Daoy (cell line): ENCODE measurements at places on chromosomes 6 and 20. TPM values are rescaled to one million over a fixed set of nuclear protein-coding genes. Genes with fewer than 3 reads are reported as not detected.
A peak's percentile ranks its signal among the peaks of the same experiment; 100 is the strongest.

GRCh38 chr6:70079241-70079640 is 212.9 kb downstream of the COL19A1 start:
- no peak for DNase-seq

DNA sequence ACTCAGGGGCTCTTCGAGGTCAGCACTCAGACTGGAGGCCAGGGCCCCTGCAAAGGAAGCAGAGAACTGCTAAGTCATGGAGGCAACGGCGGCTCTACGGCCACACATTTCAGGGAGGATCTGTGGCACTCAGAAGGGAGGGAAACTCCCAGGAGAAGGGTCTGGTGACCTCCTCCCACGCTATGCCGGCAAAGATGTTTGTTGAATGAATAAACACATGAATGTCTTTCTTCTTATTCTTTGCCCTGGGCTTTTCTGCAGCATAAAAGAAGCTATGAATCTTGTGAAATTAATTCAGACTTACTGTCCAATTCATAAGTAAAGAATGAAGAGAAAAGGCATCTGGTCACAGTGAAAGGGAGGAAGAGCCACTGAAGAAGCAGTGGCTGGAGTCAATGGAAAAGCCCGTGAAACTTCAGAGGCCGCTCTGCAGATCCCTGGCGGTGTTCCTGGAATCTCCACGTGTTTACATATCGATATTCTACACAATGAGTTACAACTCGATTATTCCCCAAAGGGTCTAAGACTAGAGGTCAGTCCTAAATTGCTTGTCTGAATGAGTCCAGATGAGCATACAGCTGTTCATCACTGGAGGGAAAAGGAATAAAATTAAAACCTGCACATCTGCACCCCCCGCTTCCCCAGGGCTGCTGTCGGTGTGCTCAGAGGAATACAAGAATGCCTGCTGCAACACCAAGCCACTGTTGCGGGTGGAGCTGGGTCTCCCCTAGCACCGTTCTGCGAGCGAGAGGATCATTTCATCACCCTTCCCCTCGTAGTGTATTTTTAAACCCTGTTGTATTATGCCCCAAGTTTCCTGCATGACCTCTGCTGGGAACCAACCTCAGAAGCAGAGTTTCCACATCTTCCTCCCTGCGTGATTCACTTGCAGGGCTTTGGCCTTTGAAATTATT is 25.6 kb downstream of the INSM1 start:
- no peak for DNase-seq

GRCh38 chr6:16505711-16506357 is 255.4 kb downstream of the ATXN1 start:
- DNase-seq: no peak

DNA sequence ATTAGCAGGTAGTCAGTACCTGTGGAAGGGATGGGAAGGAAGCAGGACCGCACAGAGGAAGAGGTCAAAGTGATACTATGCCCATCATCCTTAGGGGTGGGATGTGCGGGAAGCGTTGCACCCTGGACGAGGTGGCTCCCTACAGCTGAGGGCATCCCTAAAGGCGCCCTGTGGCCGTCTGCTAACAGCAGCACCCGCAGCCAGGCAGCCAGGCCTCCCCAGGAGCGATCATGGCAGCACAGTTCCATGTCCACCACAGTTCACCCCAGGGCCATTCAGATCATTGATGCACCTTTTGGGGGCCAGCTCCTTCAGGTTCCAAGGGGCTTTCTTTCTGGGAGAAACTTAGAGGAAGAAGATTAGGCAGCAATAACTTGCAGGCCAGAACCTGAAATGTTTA is 59.5 kb downstream of the RPP40 start:
- no peak for DNase-seq

- DNase-seq: no peak
These were observed 68.5 kb downstream of the CNKSR3 start for GRCh38 chr6:154441995-154442310.

- no peak for DNase-seq
These were observed 7.9 kb upstream of the ABHD12 start for GRCh38 chr20:25398376-25399036.

DNA sequence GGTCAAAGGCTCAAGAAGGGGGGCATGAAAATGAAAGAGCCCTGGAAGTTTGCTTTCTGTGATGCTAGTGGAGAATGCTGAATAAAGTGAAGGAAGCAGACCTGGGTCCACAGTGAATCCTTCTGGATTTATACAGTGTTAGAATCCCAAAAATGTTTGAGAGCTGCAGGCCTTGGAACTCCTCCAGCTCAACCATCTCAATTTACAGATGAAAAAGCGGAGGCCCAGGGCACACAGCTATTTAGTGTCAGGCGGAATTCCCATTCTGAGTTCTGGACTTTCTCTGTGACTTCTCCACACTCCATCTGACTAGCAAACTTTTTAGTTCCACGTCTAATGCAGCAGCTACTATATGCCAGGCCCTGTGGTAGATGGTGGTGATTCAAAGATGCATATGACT is 1.5 kb upstream of the PRSS35 start:
- DNase-seq: no peak

DNA sequence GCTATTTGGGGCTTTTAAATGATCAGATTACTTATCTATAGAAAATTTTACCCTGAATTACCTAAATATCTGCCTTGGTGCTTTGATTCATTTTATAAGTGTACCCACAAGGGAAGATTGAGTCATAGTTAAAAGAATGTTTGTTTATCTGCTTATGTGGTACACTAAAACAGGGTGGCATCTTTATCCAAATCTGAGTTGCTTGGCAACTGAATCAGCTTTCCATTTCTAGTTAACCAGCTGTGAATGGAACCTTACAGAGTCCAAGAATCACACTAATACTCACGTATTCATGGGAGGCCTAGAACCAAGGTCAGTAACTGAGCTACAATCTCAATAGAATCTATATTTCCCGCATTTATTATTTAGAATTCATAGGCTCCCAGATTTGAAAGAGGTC is 44.0 kb upstream of the CAP2 start:
- peak; percentile 17 for DNase-seq

DNA sequence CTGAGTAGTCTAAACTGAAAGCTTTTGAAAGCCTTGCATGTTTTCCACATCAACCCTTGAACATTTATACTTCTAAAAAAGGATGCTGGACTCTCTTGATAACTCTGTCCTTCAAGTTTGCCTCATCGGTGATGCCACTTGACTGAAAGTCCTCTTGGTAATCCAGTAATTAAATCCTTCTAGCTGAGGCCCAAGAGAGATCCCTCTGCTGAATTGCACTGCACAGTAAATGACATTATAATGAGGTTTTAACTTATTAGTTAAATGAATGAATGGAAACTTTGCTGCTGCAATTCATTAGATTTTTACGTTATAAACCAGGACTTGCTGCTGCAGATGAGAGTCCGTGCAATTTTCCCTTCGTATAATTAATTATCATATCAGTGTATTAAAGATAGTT is 363.9 kb upstream of the FLRT3 start:
- no peak for DNase-seq

GRCh38 chr6:12538881-12539357 is 177.6 kb upstream of the PHACTR1 start:
- DNase-seq: peak; percentile 62

GRCh38 chr6:835476-836160 is 142.7 kb upstream of the EXOC2 start:
- DNase-seq: no peak

GRCh38 chr6:166162599-166163342 is 4.9 kb downstream of the TBXT start:
- DNase-seq: no peak

DNA sequence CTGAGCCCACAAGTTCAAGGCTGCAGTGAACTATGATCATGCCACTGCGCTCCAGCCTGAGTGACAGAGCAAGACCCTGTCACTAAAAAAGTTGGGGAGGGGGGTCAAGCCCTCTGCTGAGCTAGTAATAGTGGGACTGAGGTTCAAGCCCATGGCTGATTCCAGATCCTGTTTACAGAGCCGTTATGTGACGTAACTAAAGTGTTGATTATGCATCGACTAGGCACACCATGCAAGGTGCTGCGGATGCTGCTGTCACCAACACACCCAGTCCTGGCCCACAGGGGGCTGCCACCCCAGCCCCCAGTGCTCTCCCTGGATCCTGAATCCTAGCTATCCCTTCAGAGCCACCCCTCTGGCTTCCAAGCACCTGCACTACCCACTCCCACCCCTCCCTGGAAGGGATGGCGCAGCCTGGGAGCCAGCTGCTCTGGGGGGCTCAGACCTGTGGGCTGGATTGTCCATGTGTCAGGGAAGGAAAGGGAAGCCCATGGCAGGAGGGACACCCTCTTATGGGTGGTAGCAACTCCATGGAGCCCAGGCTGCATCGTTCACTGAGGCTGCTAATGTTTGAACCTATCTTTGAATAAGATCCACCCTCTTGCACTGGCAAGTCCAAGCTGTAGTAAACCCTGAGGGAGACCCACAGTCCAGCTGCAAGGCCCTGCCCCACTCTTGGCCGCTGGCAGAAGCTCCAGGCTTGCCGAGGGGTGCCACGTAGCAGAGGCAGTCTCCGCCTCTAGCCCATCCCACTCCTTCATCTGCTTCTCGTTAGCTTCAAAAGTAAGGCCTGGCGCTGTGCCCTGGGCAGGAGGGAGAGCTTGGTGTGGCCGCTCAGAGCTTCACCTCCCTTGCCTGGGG is 95.0 kb downstream of the SNX5 start:
- peak; percentile 85 for DNase-seq

GRCh38 chr6:170128346-170128745 is 162.5 kb downstream of the DLL1 start:
- DNase-seq: no peak

GRCh38 chr20:46959821-46960220 is 65.2 kb downstream of the EYA2 start:
- DNase-seq: no peak

DNA sequence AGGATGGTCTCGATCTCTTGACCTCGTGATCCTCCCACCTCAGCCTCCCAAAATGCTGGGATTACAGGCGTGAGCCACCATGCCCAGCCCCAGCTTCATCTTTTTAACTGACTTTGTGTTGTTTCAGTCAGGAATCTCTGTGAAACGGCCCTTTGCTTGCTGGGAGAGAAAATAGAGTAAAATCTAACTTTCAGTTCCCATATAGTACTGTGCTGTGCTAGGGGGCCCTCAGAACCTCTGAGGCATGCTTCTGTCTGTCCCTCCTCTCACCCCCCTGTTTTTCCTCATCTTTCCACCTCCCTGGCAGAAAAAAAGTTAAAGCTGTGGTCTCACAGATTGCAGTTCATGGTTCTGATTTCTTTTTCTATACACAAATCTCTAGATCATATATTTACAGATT is 48.4 kb downstream of the LRP11 start:
- no peak for DNase-seq

DNA sequence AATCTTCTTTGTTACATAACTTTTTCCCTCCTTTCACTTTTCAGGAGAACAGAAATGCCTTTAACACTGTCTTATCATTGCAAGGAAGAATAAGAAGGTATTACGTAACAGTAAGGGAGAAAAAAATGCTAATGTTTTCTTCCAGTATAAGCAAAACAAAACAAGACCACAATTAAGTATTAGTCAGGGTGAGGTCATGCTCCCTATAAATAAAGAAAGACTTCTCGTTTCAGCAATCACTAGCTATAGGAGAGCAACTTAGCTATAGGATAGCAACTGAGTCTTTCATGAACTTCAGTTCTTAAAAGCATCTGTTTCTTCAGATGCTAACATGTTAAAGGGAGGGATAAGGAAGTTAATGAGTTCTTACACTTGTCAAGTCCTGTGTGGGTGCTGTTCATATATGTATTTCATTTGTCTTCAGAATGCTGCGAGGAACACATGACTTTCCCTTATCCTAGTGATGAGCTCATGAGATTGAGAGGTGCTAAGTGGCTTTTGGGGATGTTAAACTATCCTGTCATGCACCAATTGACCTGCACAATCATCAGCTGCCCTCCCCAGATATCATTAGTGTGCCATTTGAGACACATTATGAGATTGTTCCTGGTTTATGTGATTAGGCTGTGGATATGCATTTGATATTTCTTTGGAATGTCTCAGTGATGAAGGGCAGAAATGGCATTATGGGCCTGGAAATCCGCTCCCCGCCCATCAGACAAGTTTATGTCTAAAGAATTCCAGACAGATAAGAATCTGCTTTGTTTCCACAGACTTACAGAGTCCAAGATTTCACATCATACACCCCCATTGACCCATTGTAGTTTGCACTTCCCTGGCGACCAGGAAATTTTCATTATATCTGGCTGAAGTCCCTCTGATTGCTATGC is 37.5 kb downstream of the LAMA4 start:
- peak; percentile 79 for DNase-seq

GRCh38 chr6:111631018-111631417 is 25.3 kb upstream of the TRAF3IP2 start:
- no peak for DNase-seq

DNA sequence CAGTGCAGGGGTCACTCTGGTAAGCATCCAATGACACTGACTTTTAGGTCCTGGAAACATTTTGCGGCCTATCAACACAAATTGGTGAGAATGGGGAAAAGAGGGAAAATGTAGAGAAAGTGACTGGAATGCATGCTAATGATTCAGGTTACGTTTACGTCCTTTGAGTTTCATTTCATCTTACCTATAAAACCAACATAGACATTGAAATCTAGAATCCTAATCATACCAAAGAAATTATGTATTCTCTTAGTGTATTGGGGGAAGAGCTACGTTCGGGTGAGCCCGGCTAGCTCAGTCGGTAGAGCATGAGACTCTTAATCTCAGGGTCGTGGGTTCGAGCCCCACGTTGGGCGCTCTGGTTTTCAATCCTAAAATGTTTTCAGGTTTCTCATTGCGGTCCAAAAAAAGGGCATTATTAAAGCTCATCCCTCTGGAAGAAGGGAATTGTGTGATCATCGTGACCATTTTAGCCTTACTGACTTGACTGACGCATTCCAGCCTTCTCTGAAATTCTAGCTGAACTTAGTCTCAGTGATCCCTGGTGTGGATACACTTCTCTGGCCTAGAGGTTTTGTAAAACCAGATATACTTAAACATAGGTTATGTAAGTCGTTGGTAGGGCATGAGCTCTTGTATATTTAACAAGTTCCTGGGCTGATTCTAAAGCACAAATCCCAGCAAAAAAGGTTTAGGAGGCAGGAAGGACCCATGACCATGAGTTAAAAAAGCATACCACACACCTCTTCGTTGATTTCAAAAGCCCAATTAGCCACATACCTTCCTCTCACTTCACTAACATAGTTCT is 18.3 kb downstream of the HMGN4 start:
- DNase-seq: peak; percentile 95

- no peak for DNase-seq
These were observed 84.0 kb downstream of the GPX5 start for GRCh38 chr6:28609672-28610071.

- DNase-seq: peak; percentile 34
These were observed 96.2 kb upstream of the BTN3A2 start for GRCh38 chr6:26268659-26269402.

- peak; percentile 50 for DNase-seq
These were observed 636 bp downstream of the ELOVL2 start for GRCh38 chr6:11043378-11043960.

Gene PGM3
- 59.8 and 77.3 TPM in 2 replicates for total RNA-seq

Gene RIPOR3
- 0.27 and 0.40 TPM in 2 replicates for total RNA-seq

Gene RBM24
- total RNA-seq: 7.9 and 12.5 TPM in 2 replicates

Gene MRS2
- 39.1 and 46.7 TPM in 2 replicates for total RNA-seq

Gene GSTA1
- total RNA-seq: not detected in 2 replicates

Gene COL19A1
- total RNA-seq: 0.06 TPM in 1 of 2 replicates, not detected in the other

Gene MYB
- 2.7 and 3.3 TPM in 2 replicates for total RNA-seq

Gene PNPLA1
- not detected in 2 replicates for total RNA-seq

Gene PTP4A1
- total RNA-seq: 5.3 and 9.9 TPM in 2 replicates
